ENCODE measurements at places on chromosomes 5 and 9. TPM values are rescaled to one million over a fixed set of nuclear protein-coding genes. Genes with fewer than 3 reads are reported as not detected.

PAEP gene
- not detected for total RNA-seq

B4GALT7 gene
- total RNA-seq = 29.9 TPM

LPAR1 gene
- total RNA-seq = 50.1 TPM

MEIKIN gene
- total RNA-seq = 0.55 TPM

LCP2 gene
- 8.6 TPM for total RNA-seq

SHISAL2B gene
- total RNA-seq = not detected

ATP10B gene
- total RNA-seq = 2.6 TPM

SPATA31D4 gene
- not detected for total RNA-seq

NUTM2G gene
- not detected for total RNA-seq

PCDHA6 gene
- 5.6 TPM for total RNA-seq

SH3TC2 gene
- total RNA-seq = 19.6 TPM

CATSPER3 gene
- not detected for total RNA-seq

SLC22A4 gene
- total RNA-seq = 4.0 TPM

SPATA6L gene
- total RNA-seq = 4.7 TPM

ANKDD1B gene
- total RNA-seq = 1.4 TPM

PNPLA7 gene
- total RNA-seq = 3.0 TPM

FAT2 gene
- total RNA-seq = 3.8 TPM

FREM1 gene
- 20.4 TPM for total RNA-seq

PTPRD gene
- 244 TPM for total RNA-seq

PDZD2 gene
- total RNA-seq = 50.7 TPM

NIM1K gene
- 6.6 TPM for total RNA-seq

FGD3 gene
- 5.6 TPM for total RNA-seq

FOXD4L6 gene
- not detected for total RNA-seq

GRHPR gene
- total RNA-seq = 94.9 TPM

HEMGN gene
- total RNA-seq = 6.4 TPM

PLCXD3 gene
- total RNA-seq = 2.4 TPM

MORN5 gene
- total RNA-seq = 1.4 TPM

MYORG gene
- total RNA-seq = 3.0 TPM

PTGDS gene
- total RNA-seq = 230 TPM

ACTBL2 gene
- not detected for total RNA-seq

BNC2 gene
- total RNA-seq = 24.6 TPM
